ENCODE measurements at places on chromosomes 3 and 15.

DNA sequence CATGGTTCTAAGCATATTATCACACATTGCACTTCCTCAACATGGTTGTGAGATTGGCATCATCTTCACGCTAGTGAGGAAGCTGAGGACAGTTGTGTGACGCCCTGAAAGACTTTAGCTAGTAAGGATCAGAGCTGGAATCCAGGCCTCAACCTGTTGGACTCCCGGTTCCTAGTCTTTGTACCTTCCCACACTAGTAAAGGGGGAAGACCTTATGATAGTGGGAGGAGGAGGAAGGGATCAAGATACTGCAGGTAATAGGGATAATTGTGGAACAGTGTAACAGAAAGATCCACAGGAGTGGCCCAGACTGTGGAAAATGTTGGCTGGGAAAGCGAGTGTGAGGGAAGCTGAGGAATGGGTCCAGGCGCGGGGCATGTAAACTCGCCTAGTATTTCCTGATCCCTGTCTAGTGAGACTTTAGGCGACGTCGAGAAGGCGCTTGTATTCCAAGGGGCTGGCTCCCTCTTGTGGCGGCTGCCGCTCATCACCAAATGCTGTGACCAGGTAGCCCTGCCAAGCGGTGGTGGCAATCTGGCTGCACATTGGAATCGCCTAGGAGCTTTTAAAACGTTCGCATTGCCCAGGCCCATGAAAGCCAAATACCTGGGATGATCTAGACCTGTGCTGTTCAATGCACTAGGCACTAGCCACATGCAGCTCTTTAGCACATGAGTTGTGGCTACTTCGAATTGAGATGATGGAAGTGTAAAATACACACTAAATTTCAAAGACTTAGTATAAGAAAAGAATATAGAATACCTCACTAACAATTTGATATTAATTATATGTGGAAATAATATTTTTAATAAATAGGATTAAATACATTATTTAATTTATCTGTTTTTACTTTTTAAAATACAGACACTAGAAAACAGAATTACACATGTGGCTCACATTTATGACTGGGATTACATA, 38.8 kb upstream of the CLDN18 start:
- peak; percentile 61 for DNase-seq

DNA sequence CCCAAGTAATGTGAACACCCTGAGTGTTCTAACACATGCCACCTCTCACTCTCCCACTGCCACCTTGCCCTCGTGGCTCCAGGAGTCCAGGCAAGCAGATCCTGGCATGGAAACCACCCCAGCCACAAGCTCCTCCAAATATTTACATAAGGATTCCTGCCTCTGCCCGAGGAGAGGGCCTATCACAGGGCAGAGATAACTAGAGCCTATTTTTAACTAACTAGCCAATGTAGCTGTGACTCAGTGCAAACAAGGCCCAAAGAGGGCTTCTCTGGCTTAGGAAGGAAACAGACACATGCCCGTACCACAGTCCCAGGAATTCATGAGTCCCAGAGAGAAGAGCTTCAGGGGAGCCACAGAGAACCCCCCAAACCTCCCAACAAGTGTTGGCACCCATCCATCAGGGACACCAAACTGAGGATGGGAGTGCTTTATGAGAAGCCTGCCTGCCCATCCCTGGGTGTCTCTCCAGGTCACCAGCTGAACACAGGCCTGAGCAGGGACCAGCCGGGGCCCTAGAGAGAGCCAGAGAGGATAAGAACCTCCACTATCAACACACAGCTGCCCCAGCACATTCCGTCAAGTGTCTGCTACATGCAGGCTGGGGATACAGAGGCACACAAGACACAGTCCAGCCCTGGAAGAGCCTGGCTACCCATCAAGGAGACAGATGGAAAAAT, 9.2 kb downstream of the FYCO1 start:
- peak; percentile 71 for DNase-seq

DNA sequence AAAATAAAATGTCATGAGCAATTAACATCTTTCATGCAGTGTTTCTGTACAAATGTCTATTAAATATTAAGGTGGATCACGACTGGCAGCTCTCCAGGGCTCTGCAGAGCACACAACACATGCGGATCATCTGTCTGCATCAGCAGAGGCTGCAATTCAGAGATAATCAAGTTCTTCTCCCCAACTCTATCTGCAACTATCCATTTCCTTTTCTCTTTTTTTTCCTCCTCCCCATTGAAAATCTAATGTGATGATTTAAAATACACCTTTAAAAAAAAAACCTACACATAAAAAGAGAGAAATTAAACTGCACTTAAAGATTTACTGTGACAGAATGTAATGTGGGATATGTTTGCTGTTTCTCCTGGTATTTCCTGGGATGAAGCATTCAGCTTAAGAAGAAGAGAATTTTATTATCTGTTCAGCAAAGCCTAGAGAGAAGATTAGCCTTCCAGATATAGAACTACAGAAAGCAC, 352.6 kb upstream of the CCDC54 start:
- DNase-seq, result peak; percentile 2

- no peak for DNase-seq
These were observed 1.3 kb downstream of the TNK2 start for GRCh38 chr3:195906865-195907683.

DNA sequence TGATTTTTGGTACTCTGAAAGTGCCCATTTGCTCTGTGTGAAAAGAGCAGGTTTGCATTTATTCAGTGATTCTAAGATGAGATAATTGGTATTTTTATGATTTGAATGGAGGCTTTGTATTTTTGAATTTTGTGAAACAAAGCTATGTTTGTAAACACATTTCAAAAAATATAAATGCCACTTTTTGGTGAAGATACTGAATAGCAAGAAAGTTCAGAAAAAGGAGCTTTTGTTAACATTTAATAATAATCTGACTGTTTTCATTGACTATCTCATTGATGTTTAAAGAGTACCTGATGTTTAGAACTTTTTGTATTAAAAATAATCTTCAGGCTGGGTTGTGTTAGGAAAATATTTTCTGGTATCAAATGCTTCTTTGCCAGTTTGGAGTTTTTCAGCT, 23.7 kb downstream of the TCF12 start:
- no peak for DNase-seq

Measured in fibroblast of skin of scalp (primary cell).